ENCODE measurements at places on chromosomes 16 and 17.

- no peak for DNase-seq
These were observed 46.5 kb downstream of the GAS7 start for GRCh38 chr17:10151667-10152496.

GRCh38 chr16:86403541-86404163 is 106.7 kb upstream of the FOXF1 start:
- no peak for DNase-seq

- DNase-seq: no peak
These were observed 11.4 kb upstream of the CENPV start for GRCh38 chr17:16364625-16365024.

GRCh38 chr17:51674579-51675255 is 414.4 kb downstream of the UTP18 start:
- DNase-seq: no peak

- no peak for DNase-seq
These were observed 105.7 kb downstream of the CCDC182 start for GRCh38 chr17:57639381-57639780.

DNA sequence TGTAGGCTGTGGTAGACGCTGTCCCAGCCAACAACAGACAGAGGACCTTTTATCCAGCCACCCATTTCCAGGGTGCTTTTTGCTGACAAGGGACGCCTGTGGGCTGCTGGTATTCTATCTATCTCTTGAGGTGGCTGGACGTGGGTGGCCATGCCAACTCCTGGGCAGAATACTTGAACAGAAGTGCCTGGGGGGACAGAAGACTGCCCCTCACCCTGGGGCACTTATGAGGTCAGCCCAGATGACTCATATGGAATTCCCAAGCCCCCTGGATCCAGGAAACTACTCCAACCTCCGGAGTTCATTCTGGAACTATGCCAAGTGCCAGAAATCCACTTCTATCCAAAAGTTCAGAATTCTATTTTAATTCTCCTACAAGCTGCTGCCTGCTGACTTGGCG is 61.3 kb downstream of the CDRT4 start:
- DNase-seq: no peak

DNA sequence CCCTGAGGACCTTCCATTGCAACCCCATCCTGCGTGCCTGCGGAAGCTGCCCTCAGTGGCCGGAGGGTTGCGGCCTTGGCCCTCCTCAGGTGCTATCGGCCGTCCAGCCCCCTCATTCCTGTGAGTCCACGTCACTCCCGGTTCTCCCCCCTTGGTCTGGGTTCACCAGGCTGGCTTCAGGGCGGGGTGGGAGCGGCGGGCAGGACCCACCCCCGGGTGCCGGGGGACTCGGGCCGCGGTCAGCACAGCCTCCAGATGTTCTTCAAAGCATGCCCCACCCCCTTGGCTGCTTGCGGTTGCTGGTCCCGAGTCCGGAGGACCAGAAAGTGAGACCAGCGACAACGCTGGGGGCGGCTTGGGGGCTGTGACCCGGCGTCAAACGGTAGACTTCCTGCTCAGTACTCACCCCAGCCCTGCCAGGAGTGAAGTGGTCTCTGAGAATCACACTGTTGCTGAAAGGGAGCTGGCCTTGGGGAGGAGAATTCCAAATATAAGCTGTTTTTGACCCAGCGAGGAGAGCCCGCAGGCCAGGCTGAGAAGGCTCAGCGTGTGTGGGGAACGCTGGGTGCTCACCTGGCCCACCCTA is 4.5 kb downstream of the ZNF469 start:
- no peak for DNase-seq

GRCh38 chr16:26911436-26911835 is 155.3 kb upstream of the C16orf82 start:
- DNase-seq: no peak

GRCh38 chr16:89201439-89202377 is 1.4 kb upstream of the SLC22A31 start:
- no peak for DNase-seq

DNA sequence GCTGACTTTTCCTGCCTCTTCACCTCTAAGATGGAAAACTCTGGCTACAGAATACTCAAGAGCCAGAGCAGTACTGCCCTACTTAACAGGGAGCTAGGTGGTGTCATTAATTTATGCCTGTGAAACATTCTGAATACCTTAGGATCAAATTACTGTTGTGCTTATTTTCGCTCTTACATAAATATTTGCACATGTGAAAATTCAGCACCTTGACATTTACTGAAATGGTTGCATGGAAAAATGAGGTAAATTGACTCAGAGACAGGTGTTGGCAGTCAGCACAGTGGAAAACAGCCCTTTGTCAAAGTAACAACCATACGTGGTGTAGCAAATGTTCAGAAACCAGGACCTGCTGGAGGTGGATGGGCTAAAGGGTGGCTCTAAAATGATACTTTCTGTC is 193.6 kb downstream of the CDH8 start:
- no peak for DNase-seq

DNA sequence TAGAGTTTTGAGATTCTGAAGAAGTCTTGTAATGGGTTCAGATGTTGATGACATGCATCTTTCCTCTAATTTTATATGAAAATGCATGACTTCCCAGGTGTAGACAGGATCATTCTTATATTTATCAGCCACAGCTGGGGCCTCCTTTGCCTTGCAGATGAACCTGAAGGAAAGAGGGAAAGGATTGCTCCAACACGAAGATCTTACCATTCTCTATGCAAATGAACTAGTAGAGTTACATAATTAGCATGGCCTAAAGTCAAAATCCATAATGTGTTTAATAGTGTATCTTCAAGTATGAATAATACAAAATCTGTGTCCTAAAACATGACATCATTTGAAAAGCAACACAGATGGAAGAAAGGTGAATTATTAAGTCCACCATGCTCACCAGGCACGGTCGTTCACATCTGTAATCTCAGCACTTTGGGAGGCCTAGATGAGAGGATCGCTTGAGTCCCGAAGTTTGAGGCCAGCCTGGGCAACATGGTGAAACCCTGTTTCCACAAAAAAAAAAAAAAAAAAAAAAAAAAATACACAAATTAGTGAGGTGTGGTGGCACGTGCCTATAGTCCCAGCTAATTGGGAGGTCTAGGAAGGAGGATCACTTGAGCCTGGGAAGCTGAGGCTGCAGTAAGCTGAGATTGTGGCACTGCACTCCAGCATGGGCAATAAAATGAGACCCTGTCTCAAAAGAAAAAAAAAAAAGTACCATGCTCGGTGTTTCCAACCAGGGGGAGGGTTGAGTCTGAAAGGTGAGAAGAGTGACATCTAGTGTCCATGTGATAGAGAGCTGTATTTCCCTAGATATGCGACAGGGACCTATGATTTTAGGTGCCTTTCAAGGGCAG is 6.3 kb downstream of the VWA3A start:
- DNase-seq: no peak

- DNase-seq: no peak
These were observed 3.1 kb upstream of the BAIAP3 start for GRCh38 chr16:1330260-1330914.

- no peak for DNase-seq
These were observed 1.5 kb downstream of the N4BP1 start for GRCh38 chr16:48608452-48608851.

DNA sequence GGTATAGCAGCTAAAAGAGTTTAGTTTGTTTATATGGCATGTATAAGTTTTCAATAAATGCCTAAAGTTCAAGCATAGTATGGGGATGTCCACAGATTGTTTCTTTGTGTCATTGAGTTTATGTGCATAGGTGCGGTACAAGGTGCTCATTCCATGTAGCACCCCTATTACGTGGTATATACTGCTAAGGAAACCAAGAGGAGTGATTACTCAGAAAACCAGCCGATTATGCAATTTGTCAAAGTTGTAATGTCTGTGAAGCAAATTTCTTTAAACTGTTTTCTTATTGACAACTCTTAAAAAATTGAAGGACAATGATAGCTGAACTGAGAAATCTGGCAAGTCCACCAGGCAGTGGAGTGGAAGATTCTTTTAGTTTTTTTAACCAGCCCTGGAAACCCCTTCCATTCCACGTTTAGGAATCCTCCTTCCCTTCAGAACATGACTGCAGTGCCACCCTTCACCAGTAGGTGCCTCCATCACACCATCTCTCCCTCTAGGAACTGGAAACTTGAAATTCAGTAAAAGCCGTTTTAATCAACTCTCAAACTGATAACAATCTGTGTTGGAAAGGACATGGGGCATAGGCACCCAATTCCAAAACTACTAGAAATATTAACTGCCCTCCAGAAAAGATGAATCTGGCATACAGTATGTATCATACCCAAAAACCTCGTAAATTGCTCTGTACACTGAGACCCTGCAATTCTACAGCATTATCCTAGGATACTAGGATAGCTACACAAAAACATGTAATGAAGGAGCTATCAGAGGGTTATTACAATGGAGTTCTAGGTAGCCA is 43.5 kb downstream of the REXO5 start:
- DNase-seq: no peak

- DNase-seq: no peak
These were observed 44.8 kb downstream of the METTL16 start for GRCh38 chr17:2466931-2467330.

- DNase-seq: no peak
These were observed 14.4 kb downstream of the C17orf50 start for GRCh38 chr17:35775039-35775438.

DNA sequence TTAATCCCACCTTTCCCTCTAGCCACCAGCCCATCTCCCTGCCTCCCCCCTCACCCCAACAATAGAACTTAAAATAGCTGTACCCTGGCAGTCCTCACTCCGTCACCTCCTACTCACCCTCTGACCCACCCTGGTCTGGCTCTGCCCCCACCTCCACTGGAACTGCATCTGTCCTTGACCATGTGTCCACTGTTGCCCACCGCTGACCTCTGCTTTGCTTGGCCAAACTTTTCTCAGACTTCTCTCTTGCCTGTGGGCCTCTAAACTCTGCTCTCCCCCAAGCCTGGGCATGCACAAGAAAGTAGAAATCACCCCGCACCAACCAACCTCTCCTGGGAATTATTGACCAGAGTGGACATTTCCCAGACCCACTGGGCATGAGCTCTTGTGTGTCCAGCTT is 169.8 kb downstream of the WSCD1 start:
- DNase-seq: no peak

- no peak for DNase-seq
These were observed 109.5 kb downstream of the CDH8 start for GRCh38 chr16:61926766-61927165.

Measured in cortex of kidney (tissue), 1 donor.